AG04450 (cell line): ENCODE measurements at places on chromosomes 7 and 10.
A peak's percentile ranks its signal among the peaks of the same experiment; 100 is the strongest.

- no peak for DNase-seq
These were observed 12.0 kb downstream of the SGCE start for GRCh38 chr7:94643771-94644545.

DNA sequence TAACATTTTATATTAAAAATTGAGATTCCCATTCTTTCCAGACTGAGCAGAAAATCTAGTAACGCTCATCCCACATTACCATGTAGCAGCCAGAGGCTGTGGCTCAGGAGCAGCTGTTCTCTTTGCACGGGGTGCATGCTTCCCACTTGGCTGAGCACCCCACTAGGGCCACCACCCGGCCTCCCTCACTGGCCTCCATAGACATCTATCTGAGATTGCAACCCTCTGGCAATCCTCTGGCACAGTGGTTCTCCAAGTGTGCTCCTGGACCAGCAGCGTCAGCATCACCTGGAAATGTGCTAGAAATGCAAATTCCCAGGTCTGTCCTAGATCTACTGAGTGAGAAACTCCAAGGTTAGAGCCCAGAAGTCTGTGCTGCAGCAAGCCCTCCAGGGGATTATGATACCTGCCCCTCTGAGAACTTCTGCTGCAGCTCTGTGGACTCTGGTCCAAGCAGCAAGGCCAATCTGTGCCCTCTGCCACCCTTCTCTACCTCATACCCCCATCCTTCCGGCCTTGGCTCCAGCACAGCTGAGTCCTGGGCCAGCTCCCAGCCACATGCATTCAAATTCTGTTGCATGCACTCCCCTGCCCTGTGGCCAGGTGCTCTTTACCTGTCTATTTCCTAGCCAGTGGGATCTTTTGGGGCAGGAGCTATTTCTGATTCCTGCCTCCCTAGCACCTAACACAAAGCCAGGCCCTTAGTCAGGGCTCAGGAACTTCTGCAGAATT, 301.5 kb downstream of the GRID1 start:
- no peak for DNase-seq

DNA sequence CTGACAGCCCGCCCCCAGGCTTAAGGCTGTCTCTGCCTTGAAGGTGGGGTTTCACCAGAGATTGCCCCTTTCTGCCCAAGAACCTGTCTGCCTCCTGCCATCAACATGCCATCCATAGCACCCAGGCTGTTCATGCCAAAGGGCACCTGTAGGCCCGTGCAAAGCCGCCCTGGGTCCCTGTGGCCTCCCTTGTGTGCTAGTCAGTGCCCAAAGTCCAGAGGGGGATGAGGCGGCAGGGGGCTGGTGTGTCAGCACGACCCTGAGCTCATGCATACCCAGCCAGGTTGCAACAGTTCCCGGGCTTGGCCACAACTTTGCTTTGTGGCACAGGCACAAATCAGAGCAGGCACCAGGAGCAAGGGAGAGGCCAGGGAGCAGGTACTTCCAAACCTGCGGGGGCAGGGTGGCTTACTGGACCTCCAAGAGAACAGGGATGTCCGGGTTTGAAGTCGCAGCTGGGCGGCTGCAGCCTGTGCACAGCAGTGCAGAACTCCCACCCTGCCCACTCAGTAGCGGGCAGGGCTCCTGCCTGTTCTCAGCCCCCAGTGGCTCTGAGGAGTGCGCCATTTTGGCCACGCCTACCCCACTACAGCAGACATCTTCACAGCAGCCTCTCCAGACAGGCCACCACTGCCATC, 671.1 kb upstream of the GRM3 start:
- DNase-seq = no peak

GRCh38 chr7:41964849-41965745, 262.2 kb upstream of the INHBA start:
- no peak for DNase-seq

DNA sequence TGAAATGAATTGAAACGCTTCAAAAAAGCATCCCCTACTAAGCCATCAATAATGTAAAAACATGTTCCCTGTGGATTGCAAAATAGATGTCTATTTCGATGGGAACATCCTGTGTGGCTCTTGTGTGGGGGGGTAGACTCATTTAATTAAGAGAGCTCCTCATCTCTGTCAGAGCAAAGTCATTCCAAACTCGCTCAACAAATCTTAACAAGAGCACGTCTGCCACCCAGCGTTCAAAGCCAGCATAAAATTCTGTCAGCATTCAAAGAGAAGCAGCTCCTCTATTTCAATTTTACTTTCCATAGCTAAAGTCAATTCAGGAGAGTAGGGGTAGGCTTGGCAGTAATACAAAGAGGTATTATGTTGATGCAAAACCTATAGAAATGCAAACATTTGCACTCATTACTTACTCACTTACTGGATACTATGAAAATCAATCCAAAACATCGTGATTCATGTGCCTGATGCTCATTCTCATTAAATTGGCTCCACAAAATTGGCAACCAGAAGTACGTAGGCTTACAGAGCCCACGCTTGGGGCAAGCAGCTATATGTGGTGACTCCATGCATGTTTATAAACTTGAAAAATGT, 114.9 kb downstream of the IPMK start:
- peak; percentile 23 for DNase-seq

GRCh38 chr10:93471110-93471651, 11.0 kb downstream of the MYOF start:
- DNase-seq = peak; percentile 88

GRCh38 chr10:114822444-114823076, 980 bp downstream of the FHIP2A start:
- no peak for DNase-seq

- no peak for DNase-seq
These were observed 545.9 kb downstream of the SUGCT start for GRCh38 chr7:40680657-40681056.

GRCh38 chr10:84478151-84478550, 149.8 kb downstream of the CCSER2 start:
- DNase-seq = no peak

DNA sequence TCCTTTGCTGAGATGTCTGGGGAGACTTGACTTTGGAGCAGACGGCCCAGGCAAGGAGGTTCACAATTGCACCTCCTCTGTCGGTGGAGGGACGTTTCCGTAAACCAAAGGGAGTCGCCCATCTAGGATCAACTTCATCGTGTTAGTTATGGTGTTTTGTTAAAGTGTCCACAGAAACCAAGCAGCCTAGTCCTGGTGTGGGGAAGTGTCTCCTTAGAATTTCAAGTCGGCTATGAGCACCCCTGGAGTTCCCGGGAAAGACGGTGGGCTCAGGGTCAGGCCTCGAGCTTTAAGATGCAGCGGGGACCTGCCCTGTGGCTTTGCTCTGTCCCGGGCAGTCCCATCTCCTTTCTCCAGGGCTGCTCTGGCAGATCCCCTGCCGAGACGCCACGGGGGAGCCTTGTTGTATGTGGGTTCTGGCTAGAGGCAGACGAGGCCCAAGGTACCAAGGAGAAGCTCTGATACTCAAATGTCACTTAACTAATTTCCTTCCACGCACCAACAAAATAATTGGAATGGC, 319.2 kb downstream of the ADARB2 start:
- no peak for DNase-seq

DNA sequence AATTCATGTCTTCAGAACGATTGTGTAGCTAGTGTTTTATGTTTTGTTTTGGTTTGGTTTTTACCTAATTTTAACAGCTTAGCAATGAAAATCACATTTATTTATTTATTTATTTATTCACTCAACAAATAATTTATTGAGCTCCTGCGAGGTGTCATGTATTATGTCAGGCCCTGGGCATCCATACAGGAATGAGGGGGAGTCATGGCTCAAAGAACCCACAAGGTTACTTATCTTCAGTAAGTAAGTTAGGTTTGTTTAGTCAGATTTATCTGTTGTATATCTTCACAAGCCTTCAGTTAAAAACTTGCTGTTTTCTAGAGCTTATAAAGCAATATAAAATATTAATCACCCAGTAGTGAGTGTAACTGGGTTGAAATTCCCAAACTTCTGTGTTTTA, 45.4 kb downstream of the FOXP2 start:
- no peak for DNase-seq

- DNase-seq = no peak
These were observed 75.1 kb upstream of the EN2 start for GRCh38 chr7:155382802-155383171.

DNA sequence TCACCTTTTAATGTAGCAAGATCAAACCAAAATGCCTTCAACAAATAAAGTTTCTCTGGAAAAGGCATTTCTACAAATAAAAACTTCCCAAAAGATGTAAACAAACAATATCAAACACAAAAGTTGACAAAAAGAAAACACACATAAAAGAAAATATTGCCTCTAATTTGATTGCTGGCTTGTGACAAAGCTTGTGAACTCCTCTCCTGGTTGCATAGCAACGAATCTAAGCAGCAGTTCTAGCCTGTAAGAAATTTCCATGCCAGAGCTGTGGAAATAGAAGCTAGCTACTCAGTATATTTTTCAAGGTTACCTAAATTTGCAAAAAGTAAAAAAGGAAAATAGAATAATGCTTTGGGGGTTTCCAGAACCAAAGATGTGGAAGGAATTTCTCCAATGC, 173.9 kb upstream of the CDK1 start:
- DNase-seq = no peak

DNA sequence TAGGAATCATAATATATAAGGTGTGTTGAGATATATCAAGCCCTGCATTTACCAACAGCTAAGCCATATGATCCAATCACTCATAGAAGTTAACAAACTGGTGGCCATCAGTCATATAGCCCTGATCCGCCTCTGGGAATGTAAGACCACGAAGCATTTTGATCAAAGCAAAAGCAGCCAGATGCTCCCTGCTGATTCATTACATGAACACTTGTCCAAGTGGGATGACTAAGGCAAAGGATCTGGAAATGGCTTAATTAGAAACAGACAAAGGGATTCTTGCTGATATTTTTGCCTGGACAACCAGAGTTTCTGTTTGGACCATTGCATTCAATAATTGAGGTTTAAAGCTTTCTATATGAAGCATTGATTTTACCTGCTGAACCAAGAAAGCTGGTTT, 535.5 kb downstream of the GPAM start:
- no peak for DNase-seq

GRCh38 chr7:6227294-6227846, 45.1 kb downstream of the CYTH3 start:
- DNase-seq = no peak

DNA sequence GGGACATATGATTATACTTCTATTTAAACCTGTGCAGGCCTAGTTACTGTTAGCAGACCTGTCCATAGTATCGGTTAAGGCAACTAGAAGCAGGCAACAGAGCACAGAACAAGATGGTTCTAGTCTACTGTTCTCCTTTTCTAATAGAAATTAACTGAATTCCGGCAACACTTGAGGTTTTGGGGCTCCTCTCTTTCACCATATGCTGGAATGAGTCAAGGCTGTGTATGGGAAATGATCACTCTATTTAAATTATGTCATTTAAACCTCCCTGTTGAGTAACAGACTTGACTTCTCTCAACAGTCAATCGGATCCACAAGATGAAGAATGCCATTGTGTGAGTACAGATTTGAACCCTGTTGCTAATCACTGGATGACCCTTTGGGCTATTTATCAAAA, 6.2 kb upstream of the OTUD1 start:
- no peak for DNase-seq

DNA sequence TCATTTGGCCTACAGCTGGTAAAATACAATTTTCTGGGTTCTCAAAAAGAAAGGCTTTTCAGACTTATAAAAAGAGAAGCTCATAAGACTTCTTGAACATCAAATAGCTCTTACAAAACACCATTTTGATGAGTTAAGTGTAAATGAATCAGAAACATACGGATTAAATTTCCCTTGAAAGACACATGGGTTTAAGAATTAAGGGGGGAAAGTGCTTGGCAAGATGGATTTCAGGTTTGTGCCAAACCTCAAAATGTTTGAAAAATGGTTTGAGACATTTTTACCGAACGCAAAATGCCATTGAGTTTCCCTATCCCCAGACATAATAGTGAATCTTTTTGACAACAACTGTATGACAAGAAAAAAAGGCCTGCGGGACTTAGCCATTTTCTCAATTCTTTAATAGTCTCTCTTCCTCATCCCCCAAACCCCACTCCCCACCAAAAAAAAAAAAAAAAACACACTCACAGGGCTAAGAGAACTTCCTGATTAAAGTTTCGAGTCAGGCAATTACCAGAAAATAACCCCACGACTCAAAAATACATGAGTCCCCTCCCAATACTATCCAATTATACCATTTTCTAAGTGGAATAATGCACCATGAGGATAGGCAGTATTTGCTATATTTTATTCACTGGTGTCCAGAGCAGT, 260.1 kb downstream of the TRIL start:
- no peak for DNase-seq

- no peak for DNase-seq
These were observed 91.3 kb upstream of the BET1 start for GRCh38 chr7:94095316-94096009.

DNA sequence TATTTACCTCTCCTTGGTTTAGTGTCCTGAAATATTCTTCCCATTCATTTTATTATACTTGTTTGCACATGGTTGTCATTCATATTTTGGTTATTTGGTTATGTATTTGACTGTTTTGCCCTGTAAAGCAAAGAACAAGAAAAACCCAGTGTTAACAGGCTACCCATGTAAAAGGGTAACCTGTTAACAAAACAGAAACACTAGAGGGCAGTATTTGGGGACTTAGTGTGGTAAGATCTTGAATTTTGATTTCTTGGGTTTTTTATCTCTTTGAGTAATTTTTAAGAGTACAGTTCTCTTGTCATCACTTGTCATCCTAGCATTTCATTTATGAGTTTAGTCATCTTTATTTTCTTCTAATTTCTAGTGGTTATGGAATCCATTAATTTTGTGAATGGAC, 51.3 kb downstream of the POLL start:
- no peak for DNase-seq

DNA sequence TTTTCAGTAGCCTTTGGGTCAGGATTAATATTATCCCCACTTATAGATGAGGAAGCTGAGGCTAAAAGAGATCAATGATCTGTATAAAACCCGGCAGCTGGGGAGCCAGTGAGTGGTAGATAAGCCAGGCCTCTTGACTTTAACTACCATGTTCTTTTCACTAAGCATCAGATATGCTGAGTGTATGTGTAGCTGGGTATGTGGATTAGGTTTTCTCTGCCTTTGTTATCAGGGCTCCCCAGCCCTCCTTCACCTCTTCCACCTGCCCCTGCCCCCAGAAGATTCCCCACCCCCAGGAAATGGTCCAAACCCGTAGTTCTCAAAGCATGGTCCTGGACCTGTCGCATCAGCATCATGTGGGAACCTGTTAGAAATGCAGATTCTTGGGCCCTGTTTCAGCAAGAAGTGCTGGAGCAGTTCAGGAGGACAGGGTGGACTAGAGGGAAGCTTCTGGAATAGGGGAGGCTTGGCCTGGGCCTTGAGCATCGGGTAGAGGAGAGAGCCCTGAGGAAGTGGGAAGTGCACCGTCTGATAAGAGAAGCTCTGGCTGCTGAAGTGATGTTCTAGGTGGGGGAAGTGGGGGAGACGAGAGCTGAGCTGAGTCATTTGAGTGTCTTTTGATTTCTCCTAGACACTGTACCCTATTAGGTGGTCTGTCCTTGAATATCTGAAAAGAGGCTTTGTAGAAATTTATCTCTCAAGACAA, 101.3 kb downstream of the HIF1AN start:
- no peak for DNase-seq
